ENCODE measurements at places on chromosomes 2 and 18.
A peak's percentile ranks its signal among the peaks of the same experiment; 100 is the strongest.

DNA sequence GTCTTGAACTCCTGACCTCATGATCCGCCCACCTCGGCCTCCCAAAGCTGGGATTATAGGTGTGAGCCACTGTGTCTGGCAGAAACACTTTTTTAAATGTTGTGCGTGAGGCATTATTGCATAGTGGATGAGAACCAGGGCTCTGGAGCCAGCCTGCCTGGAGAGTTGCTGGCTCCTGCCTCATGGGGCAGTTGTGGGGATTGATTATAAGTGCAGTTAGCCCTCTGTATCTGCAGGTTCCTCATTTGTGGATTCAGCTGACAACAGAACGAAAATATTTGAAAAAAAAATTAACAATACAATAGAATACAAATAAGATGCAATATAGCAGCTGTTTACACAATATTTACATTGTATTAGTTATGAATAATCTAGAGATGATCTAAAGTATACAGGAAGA is 129.4 kb upstream of the EML6 start:
- peaks cover 6% of the 10 kb centered on the region for H3K36me3 ChIP-seq
- DNase-seq = peak; percentile 47

GRCh38 chr2:173719471-173719870 is 245.7 kb downstream of the SP3 start:
- DNase-seq = no peak
- no peaks in the 10 kb centered on the region for H3K4me1 ChIP-seq

DNA sequence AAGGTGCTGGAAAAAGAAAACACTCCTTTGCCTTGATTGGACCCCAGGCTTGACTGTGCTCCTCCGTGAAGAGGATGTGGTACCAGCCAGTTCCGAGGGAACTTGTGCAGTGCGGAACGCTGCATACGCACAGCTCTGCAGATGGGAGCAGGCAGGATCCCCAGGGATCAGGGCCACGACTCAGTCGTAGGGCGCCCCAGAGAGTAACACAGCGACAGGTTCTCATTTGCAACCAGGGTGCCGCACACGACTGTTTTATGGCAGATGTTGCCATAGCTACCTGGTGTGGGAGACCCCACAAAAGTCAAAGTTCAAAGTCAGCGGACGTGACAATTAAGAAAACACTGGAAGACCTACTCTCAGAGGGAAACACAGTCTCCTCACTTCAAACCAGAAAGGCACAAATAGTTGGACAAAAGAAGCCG is 779 bp downstream of the MALL start:
- no peak for DNase-seq
- no peaks in the 10 kb centered on the region for H3K4me1 ChIP-seq
- no peak overlapping the region for H3K27ac ChIP-seq
- no peak overlapping the region for H3K4me3 ChIP-seq
- H3K27me3 ChIP-seq = peaks cover 6% of the 10 kb centered on the region

GRCh38 chr2:30367232-30368070 is 79.6 kb upstream of the LCLAT1 start:
- H3K4me1 ChIP-seq = peaks cover 19% of the 10 kb centered on the region
- H3K27me3 ChIP-seq = no peaks in the 10 kb centered on the region
- H3K4me3 ChIP-seq = no peak overlapping the region
- H3K36me3 ChIP-seq = no peaks in the 10 kb centered on the region
- no peak overlapping the region for H3K27ac ChIP-seq

DNA sequence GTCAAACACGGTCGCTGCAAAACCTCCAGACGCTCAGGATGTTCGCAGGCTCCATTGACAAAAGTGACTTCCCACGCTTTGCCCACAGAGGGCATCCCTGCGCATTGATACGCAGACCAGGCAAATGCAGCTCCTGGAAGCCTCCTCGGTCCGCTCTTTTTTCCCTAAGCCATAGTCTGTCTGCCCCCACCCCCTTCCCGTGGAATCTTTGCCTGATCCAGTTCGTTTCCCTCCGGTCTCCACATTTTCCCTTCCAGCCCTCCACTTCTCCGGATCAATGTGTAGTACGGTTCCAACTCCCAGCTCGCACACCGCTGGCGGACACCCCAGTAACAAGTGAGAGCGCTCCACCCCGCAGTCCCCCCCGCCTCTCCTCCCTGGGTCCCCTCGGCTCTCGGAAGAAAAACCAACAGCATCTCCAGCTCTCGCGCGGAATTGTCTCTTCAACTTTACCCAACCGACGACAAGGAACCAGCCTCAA is at the start of gene DCC:
DCC (plus strand) TSS at position 307 of the 481 bp plus-strand sequence. CDS start 591 bp downstream, outside the sequence.
- H3K27me3 ChIP-seq = no peaks in the 10 kb centered on the region
- no peak for DNase-seq
- H3K4me3 ChIP-seq = no peak within 1 kb of the TSS
- H3K27ac ChIP-seq = no peak within 1 kb of the TSS

DNA sequence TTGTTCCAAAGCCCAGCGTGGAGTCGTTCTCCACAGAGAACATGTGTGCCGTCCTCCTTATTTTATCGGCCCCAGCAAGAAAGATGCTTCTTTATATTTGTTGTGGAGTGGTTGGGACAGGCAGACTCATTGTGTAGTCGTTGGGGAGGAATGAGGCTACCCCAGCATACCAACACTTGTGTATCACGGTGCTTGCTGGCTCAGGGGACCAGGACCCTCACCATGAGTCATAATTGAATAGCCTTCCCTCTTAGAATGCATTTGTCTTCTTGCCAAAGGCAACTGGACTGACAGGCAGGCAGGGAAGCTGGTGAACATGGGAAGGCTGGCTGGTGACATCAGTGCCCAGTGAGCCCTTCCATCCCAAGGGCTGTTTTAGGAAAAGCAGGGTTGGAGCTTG is 4.7 kb downstream of the CAPN10 start:
- H3K4me1 ChIP-seq = peaks cover 15% of the 10 kb centered on the region
- H3K27me3 ChIP-seq = no peaks in the 10 kb centered on the region
- peaks cover 32% of the 10 kb centered on the region for H3K36me3 ChIP-seq
- no peak for DNase-seq
- no peak overlapping the region for H3K4me3 ChIP-seq
- no peak overlapping the region for H3K27ac ChIP-seq
